NCI-H187 treated with DMSO at 0.1 percent for 48 hours (cell line): ENCODE measurements at places on chromosomes 4 and X.

DNA sequence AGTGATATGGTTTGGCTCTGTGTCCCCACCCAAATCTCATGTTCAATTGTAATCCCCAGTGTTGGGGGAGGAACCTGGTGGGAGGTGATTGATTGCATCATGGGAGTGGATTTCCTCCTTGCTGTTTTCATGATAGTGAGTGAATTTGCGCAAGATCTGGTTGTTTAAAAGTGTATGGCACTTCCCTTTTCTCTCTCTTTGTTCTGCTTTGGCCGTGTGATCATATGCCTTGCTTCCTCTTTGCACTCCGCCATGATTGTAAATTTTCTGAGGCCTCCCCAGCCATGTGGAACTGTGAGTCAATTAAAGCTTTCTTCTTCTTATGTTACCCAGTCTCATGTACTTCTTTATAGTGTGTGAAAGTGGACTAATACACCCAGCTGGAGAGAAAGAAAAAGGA lies 113.0 kb upstream of the AADAT start:
- DNase-seq, result no peak

DNA sequence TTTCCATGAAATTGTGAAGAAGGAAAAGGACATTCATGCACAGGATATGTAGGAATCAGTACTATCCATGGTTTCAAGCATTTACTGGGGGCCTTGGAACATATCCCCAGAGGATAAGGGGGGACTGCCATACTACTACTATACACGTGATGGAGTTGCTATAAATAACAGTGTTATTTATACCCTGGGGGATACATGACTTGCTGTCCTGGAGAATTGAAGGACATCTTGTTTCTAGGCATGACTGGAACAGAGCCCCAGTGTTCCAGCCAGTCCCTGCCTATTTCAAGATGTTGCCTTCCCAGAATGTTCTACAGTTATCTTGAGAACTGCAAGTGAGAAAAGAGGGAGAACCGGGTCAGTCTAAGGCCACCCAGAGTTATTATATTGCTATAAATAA lies 39.6 kb upstream of the ZNF81 start:
- DNase-seq, result no peak

DNA sequence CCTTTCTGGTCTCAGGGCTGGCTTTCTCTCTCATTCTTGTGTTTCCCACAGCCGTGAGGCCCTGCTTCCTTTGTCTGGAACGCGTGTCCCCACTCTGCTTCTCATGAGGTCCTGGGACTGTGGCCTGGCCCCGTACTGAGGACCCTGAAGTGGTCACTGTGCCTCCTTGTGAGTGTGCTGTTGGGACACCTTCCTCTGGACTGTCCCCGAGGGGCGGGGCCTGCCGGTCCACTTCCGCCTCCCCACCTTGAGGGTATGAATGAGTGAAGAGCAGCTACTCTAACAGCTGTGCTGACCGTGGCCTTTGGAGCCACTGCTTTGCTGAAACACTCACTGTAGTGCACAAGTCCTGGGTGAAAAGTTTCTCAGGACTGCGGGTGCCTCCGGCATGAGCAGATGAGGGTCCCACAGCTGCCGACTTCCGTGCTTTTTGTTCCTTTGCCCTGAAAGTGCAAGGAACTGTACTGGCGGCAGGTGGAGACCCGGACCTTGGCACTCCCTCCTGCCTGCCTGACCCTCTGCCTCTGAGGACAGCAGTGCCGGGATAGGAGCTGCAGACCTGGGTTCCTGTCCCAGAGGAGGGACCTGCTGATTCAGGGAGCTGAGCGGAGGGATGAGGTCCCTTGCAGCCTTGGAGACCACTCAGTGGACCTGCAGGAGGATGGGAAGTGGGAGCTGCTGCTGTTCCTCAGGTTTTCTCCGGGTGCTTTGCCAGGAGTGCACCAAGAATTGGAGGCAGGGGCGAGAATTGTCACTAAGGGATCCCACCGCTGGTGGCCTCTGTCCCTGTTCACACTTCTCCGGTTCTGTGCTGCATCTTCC lies 38.0 kb downstream of the HTT-AS start:
- DNase-seq, result no peak

DNA sequence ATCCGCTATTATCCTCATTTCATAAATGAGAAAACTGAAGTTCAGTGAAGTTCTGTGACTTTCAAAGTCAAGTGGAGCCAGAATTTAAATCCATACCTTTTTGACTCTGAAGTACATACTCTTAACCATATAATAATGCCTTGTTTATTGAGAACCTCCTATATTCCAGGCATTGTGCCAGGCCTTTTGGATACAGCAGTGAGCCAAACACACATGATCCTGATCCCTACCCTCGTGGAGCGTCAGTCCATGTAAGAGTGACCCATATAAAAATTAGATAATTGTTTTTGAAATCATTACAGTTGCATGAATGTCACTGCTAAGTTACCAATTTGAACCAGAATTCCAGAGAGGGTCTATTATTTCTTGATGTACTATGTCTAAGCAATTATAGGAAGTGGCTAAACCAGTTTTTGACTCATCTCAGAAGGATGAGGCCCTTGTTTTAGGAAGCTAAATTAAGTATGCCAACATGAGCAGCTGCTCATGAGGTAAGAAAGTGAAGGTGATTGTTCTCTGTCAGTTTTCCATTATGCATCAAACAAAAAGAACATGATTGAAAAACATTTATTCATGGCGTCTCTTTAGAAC lies 289.5 kb downstream of the GLUD2 start:
- no peak for DNase-seq

- DNase-seq, result no peak
Measured at GRCh38 chr4:158446106-158446505, 75.6 kb upstream of the RXFP1 start.

GRCh38 chr4:16196482-16197393 lies 29.5 kb downstream of the TAPT1 start:
- no peak for DNase-seq

DNA sequence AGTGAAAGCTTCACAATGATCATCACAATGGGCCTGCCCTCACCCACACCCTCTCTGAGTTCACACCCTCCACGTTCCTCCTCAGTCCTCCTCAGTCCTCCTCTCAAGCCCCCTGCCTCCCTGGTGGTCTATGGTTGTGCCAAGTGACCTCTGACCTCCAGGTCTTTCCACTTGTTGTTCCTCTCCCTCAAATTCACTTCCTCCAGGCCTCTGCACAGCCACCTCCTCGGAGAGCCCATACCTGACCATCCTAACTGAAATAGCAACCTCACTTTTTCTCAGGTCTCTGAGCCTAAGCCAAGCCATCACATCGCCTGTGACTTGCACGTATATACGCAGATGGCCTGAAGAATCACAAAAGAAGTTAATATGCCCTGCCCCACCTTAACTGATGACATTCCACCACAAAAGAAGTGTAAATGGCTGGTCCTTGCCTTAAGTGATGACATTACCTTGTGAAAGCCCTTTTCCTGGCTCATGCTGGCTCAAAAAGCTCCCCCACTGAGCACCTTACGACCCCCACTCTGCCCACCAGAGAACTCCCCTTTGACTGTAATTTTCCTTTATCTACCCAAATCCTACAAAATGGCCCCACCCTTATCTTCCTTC lies 293.4 kb upstream of the TENM3 start:
- DNase-seq, result no peak

DNA sequence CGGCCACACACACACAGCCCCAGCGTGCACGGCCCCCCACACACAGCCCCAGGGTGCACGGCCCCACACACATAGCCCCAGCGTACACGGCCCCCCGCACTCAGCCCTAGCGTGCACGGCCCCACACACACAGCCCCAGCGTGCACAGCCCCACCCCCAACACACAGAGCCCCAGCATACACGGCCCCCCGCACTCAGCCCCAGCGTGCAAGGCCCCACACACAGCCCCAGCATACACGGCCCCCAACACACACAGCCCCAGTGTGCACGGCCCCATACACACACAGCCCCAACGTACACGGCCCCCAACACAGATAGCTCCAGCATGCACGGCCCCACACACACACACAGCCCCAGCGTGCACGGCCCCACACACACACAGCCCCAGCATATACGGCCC lies 17.6 kb downstream of the GAK start:
- no peak for DNase-seq

- no peak for DNase-seq
Measured at GRCh38 chr4:19047279-19047880, 1025.8 kb upstream of the LCORL start.

- DNase-seq, result no peak
Measured at GRCh38 chrX:53260836-53261235, 20.5 kb downstream of the IQSEC2 start.

DNA sequence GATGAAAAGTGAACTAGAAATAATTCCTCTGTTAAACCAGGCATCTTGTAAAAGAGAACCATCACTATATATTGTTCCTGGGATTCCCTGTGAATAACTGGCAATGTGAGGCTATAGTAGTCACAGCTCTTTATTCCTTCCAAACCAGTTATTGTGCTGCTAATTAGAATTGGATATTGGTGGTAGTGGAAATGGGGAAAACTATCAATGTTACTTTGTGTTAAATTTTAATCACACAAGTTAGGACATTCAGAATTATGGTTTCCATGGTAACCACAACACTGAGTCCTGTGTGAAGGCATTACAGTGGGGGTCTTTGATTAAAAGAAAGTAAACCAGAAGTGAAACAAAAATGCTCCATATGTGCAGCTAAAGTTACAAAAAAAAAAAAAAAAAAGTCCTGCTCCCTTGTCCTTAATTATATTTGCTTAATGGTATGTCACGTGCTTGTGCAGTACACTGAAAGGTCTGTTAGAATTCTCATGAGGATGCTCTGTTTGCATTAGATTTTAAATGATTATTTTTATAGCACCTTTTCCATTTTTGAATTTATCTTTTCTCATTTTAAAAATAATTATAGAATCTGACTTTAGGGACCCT lies 200.4 kb downstream of the ADGRL3 start:
- no peak for DNase-seq

DNA sequence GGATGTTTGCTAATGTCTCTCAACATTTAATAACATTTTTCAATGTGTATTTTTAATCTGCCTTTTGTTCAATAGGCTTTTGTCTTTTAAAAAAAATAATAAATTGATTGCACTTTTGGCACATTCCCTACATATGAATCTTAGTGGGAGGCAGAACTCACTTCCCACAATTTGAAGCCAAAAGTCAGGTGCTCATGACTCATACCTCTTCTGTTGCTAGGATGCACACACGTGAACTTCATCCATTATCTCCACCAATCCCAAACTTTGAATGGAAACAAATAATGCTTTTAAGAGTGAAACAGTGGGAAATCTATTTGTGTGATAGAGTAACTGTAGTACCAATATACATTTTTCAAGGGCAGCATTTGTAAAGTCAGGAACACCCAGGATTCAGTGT lies 260.5 kb downstream of the IQCM start:
- no peak for DNase-seq

GRCh38 chr4:128819082-128819742 lies 9.7 kb downstream of the JADE1 start:
- no peak for DNase-seq

GRCh38 chr4:33482773-33483172 lies 2761.5 kb downstream of the ARAP2 start:
- DNase-seq, result no peak

DNA sequence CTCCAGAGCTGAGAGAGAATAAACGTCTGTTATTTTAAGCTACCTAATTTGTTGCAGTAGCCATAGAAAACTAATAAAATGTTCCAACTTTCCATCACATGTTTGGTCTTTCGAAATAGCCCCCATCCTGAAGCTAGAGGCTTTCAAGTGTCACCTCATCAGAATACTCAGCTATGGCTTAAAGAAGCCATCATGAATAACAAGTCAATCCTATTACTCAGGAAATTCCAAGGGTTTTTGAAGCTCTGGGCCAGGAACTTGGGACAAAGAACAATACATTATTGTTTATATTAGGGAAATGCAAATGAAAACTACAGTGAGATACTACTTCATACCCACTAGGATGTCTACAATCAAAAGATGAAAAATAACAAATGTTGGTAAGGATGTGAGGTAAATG lies 42.2 kb downstream of the TBCK start:
- no peak for DNase-seq

- DNase-seq, result no peak
Measured at GRCh38 chrX:120517936-120518335, 42.8 kb downstream of the CUL4B start.

- no peak for DNase-seq
Measured at GRCh38 chr4:179441596-179441995, 1999.4 kb upstream of the AGA start.

GRCh38 chrX:11611965-11612364 lies 53.8 kb downstream of the ARHGAP6 start:
- no peak for DNase-seq

GRCh38 chr4:11343536-11343935 lies 85.2 kb downstream of the HS3ST1 start:
- no peak for DNase-seq

DNA sequence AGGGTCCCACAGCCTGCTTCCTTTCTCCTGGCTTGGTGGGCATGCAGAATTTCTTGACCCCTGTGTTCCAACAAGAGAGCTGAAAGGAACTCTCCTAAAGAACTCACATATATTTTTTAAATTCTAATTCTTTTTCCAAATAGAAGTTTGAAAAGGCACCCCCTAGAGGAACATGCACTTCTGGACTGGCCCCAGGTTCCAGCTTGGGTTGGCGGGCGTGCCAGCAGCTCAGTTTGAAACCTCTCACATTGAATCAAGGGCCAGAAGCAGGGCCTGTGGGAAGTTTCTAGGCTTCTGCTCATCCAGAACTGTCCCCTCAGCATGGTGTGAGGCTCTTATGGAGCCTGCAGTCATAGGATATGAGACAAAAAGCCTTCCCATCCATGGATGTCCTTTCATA lies 132.6 kb downstream of the ATG4A start:
- no peak for DNase-seq

- no peak for DNase-seq
Measured at GRCh38 chr4:67725981-67726380, 25.0 kb upstream of the UBA6 start.

GRCh38 chr4:153296040-153296823 lies 48.3 kb upstream of the MND1 start:
- no peak for DNase-seq

- peak; percentile 72 for DNase-seq
Measured at GRCh38 chr4:123649645-123650391, 253.2 kb downstream of the SPRY1 start.

- DNase-seq, result peak; percentile 45
Measured at GRCh38 chr4:6917461-6918271, 8.0 kb downstream of the TBC1D14 start.

GRCh38 chr4:48018112-48018511 lies 1.5 kb downstream of the NIPAL1 start:
- DNase-seq, result no peak

GRCh38 chr4:30718641-30719453 lies 1.3 kb upstream of the PCDH7 start:
- DNase-seq, result no peak

DNA sequence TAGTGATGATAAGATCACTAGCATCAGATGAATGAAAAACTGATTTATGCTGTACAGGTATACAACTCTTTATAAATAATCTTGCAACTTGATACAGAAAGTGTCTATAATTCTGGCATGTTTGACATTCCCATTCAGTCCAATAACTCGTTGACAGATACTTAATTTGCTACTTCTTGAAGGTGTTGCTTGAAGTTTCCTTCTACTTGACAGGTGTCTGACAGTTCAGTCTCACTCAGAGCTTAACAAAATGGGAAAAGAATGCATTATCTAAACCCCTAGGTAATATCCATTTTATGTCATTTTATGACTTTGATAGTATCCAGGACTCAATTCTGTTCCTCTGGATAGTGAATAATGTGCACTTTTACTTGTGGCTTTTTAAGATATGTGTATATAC lies 508.9 kb downstream of the GRID2 start:
- DNase-seq, result no peak
